CD14-positive monocyte (primary cell): ENCODE measurements at places on chromosomes 7 and 10.

DNA sequence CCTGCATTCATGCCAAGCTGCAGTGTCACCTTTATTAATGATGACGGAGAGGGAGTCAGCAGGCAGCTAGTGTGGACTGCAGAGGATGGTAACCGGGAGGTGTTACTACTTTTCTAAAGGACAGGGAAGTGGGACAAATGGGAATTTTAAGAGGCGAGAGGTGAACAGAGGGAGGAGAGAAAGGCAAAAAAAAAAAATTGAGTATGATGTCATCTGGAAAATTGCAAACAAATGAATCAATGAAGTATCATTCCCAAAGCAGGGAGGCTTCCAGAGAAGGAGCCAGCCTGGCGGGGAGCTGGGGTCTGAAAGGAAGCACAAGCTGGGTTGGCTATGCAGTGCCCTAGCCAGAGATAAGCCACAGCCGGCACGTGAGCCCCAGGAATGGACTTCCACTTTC, 12.9 kb downstream of the FRG2B start:
- H3K36me3 ChIP-seq, result no peaks in the 10 kb centered on the region
- no peak for DNase-seq
- no peaks in the 10 kb centered on the region for H3K27me3 ChIP-seq

DNA sequence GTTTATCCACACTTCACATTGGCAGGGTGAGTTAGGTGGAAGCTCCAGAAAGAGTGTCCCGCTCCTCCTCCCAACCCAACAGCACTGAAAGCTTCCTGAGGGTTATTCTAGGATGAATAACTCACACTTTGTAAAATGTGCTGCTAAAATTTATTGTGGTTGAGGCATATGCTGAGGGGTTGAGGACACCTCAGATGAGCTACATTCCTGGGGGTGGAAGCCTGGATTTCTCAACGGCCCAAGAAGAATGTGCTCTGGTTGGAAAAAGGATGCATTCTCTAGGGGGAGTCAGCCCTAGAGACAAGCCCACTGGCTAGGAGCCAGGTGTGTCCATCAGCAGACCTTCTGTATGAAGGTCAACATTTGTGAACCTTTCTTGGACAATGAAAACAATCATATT, 91.5 kb upstream of the PDE1C start:
- no peaks in the 10 kb centered on the region for H3K27me3 ChIP-seq
- H3K27ac ChIP-seq, result no peak overlapping the region
- no peak overlapping the region for H3K4me3 ChIP-seq
- no peaks in the 10 kb centered on the region for H3K36me3 ChIP-seq
- no peak for DNase-seq

- DNase-seq, result no peak
- no peak overlapping the region for H3K27ac ChIP-seq
- peaks cover 21% of the 10 kb centered on the region for H3K4me1 ChIP-seq
- H3K36me3 ChIP-seq, result no peaks in the 10 kb centered on the region
- no peaks in the 10 kb centered on the region for H3K27me3 ChIP-seq
- no peak overlapping the region for H3K4me3 ChIP-seq
These were observed 83.3 kb upstream of the FAM20C start for GRCh38 chr7:109094-109493.

GRCh38 chr7:50828801-50829200, 46.1 kb upstream of the GRB10 start:
- no peak for DNase-seq
- no peaks in the 10 kb centered on the region for H3K4me1 ChIP-seq
- no peaks in the 10 kb centered on the region for H3K27me3 ChIP-seq
- no peak overlapping the region for H3K4me3 ChIP-seq
- H3K27ac ChIP-seq, result no peak overlapping the region
- no peaks in the 10 kb centered on the region for H3K36me3 ChIP-seq

- H3K27me3 ChIP-seq, result no peaks in the 10 kb centered on the region
- no peaks in the 10 kb centered on the region for H3K4me1 ChIP-seq
- H3K27ac ChIP-seq, result no peak overlapping the region
- H3K36me3 ChIP-seq, result no peaks in the 10 kb centered on the region
- H3K4me3 ChIP-seq, result no peak overlapping the region
- DNase-seq, result no peak
These were observed 509.8 kb downstream of the SUGCT start for GRCh38 chr7:40644454-40645188.

- H3K27ac ChIP-seq, result no peak overlapping the region
- DNase-seq, result no peak
- H3K4me3 ChIP-seq, result no peak overlapping the region
- H3K27me3 ChIP-seq, result peaks cover 4% of the 10 kb centered on the region
- H3K4me1 ChIP-seq, result no peaks in the 10 kb centered on the region
These were observed 107.4 kb upstream of the FAM204A start for GRCh38 chr10:118449521-118449920.

- peaks cover 14% of the 10 kb centered on the region for H3K27me3 ChIP-seq
- H3K4me1 ChIP-seq, result peaks cover 9% of the 10 kb centered on the region
- H3K36me3 ChIP-seq, result no peaks in the 10 kb centered on the region
- no peak overlapping the region for H3K4me3 ChIP-seq
- H3K27ac ChIP-seq, result no peak overlapping the region
These were observed 167.5 kb downstream of the SEPTIN7 start for GRCh38 chr7:35968140-35968940.
